Thymus (tissue), 14 donors: ENCODE measurements at places on chromosomes 5 and 9. TPM values are rescaled to one million over a fixed set of nuclear protein-coding genes. Genes with fewer than 3 reads are reported as not detected.

Gene TRAF1
- 21.7 TPM for total RNA-seq

Gene ACOT12
- 0.05 TPM for total RNA-seq

- H3K36me3 ChIP-seq = no peaks in the 10 kb centered on the region
- H3K4me1 ChIP-seq = no peaks in the 10 kb centered on the region
- DNase-seq = no peak
- H3K27ac ChIP-seq = no peak overlapping the region
- no peaks in the 10 kb centered on the region for H3K27me3 ChIP-seq
Measured at GRCh38 chr5:56759521-56760216, 55.7 kb upstream of the MAP3K1 start.

- no peaks in the 10 kb centered on the region for H3K36me3 ChIP-seq
- H3K27ac ChIP-seq = no peak overlapping the region
- H3K27me3 ChIP-seq = peaks cover 93% of the 10 kb centered on the region
- no peak overlapping the region for H3K4me3 ChIP-seq
Measured at GRCh38 chr9:95512709-95513095, 4.1 kb downstream of the PTCH1 start.

DNA sequence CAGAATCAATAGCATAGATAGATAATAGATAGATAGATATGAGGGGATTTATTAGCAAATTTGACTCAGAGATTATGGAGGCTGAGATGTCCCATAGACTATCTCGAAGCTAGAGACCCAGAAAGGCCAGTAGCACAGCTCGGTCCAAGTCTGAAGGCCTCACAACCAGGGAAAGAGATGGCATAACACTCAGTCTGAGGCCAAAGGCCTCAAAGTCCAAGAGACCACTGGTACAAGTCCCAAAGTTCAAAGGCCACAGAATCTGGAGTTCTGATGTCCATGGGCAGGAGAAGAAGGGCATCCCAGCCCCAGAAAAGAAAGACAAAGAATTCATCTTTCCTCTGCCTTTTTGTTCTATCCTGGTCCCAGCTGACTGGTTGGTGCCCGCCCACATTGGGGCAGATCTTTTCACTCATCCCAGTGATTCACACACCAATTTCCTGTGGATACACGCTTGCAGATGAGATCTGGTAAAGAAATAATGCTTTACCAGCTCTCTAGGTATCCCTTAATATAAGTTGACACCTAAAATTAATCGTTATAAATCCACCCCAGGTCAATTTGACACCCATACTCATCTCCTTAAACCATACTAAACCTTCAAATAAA lies 127.8 kb upstream of the FBN2 start:
- no peaks in the 10 kb centered on the region for H3K27me3 ChIP-seq
- no peaks in the 10 kb centered on the region for H3K36me3 ChIP-seq
- no peak overlapping the region for H3K27ac ChIP-seq
- no peak for DNase-seq

DNA sequence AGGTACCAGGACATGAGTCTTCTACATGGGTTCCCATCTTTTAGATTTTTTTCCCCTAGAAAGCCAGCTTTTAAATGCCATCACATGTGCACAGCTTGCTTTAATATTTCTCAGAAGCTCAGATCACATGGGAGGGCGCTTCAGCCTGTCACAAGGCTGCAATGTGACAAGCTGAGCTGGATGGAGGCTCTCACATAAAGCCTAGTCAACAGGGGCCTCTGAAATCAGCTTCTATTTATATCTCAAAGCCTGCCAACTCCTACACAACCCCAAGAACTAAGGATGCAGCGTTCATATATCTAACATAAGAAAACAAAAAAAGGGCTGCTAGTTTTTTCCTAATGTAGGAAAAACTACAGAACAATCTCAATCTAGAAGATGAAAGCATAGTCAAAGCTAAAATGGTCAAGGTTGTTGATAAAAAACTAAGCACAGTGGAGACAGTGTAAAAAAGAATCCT lies 2.3 kb downstream of the ZFAND5 start:
- DNase-seq = peak; percentile 73
- H3K4me3 ChIP-seq = peak overlapping the region; percentile 99
- peak overlapping the region; percentile 95 for H3K27ac ChIP-seq
- no peaks in the 10 kb centered on the region for H3K27me3 ChIP-seq
- peaks cover 39% of the 10 kb centered on the region for H3K36me3 ChIP-seq

DNA sequence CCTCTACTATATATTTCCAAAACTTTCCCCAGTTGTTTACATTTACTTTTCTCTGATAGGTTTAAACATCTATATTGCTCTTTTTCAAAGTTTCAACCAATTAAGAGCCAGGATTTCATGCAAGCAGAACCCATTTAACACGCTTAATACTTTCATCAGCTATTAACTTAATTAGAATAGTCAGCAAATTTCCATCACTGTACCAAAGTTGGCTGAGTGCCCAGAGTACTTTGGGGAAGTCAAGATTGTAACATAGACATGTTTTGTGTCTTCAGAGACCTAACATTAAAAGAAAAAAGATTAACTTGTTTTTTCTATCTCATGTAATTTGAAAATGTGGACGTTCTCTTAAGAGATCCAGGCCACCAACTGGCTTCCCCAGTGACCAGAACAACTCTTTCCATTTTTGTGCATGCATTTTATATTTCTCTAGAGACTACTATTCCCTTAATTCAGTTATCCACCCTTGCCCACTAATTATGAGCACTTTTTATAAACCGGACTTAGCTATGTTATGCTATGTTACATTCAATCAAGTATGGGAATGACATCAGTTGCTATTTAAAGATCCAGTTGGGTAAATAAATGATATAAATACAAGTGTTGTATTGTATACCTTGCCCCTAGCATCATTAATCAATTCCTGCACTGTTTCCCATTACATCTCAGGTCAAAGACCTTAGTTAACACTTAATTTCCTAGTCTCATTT lies 478.1 kb upstream of the NMUR2 start:
- H3K27me3 ChIP-seq = no peaks in the 10 kb centered on the region
- H3K4me1 ChIP-seq = no peaks in the 10 kb centered on the region
- no peaks in the 10 kb centered on the region for H3K36me3 ChIP-seq
- no peak overlapping the region for H3K27ac ChIP-seq

DNA sequence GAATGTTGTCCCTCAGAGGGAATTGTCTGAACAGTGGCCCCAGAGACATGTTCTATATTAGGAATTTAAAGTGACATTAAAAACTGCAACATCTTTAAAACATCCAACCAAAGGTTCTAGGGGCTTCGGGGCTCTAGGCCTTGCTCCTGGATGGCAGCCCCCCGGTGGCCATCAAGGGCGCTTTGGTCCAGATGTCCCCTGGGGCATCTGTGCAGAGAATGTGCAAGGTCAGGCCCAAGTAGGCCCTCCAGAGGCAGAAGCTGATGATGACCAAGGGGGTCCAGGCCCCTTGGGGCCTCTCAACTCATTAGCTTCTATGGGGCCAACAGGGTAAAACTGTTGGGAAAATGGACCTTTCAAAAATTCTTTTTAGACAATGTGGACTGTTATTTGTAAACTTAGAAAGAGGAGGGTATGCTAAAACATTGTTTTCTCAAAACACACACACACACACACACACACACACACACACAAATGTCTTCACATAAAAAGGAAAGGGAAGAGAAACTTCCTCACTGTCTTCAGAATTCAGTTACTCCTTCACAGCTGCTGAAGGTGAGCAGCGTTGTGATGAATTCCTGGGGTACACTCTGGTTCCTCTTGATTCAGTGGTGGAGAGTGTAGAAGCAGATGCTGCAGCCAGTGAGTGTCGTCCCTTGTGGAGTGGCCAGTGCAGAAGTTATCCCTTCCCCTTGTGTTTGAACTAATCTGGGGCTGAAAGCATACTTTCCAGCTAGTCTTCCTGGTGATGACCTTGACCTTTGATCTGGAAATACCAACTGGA lies 125.2 kb downstream of the WDR41 start:
- H3K4me1 ChIP-seq = no peaks in the 10 kb centered on the region
- no peak overlapping the region for H3K4me3 ChIP-seq
- H3K27me3 ChIP-seq = no peaks in the 10 kb centered on the region
- H3K36me3 ChIP-seq = no peaks in the 10 kb centered on the region
- no peak overlapping the region for H3K27ac ChIP-seq
- no peak for DNase-seq

- no peak overlapping the region for H3K27ac ChIP-seq
- H3K36me3 ChIP-seq = no peaks in the 10 kb centered on the region
- H3K4me3 ChIP-seq = no peak overlapping the region
- H3K27me3 ChIP-seq = peaks cover 8% of the 10 kb centered on the region
Measured at GRCh38 chr9:107481035-107481434, 8.5 kb downstream of the KLF4 start.
